ENCODE measurements at places on chromosomes 2 and 18. TPM values are rescaled to one million over a fixed set of nuclear protein-coding genes. Genes with fewer than 3 reads are reported as not detected.

GRCh38 chr2:114742245-114742644 is 299.8 kb downstream of the DPP10 start:
- DNase-seq: no peak

- DNase-seq: no peak
These were observed 639.1 kb upstream of the SLC39A10 start for GRCh38 chr2:195017890-195018289.

DNA sequence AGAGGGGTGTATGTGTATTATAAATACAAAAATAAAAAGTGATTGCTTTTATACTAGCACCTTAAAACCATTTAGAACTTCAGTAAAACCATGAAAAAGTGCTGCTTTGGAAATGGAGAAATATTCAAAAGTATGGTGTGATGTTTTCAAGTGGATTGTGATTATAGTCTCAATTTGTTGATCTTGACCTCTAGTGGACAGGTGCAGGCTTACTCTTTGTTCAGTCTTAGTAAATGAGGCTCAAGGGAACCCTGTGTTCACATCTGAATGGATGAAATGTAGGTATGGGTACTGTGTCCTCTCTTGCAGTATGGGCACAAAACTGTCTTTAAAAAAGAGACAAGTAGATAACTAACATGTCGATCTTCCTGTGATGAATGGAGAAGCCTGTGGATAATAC is 145.8 kb downstream of the MCFD2 start:
- DNase-seq: no peak

- DNase-seq: no peak
These were observed 5.2 kb upstream of the NOSTRIN start for GRCh38 chr2:168797286-168797655.

DNA sequence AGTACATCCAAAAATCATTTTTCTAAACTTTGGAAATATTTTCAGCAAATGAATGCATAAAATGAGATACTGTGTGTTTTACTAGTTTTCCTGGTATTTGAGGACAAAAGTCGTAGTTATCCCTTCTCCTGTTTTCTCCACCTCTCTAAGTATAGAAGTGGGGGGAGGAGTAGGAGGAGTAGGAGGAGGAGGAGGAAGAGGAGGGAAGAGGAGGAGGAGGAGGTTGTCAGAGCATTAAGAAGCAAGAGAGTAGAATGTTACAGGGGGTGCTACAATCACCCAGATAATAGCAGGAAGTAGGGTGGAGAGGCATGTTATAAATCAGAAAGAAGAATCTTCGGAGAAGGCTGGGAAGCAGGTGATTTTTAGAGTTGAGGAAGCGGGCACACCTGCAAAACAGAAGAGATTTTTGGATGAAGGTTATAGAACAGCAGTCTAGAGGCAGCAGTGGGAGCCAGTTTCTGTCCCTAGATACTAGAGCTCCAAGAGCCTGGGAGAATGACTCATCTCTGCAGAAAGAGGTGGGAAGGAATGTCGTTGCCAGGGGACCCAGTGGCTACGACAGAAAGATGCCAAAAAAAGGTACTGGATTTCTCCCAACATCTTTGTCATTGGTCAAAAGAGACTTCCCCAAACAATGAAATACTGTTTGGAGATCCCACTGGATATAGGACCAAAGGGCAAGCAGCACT is 44.2 kb upstream of the AQP4 start:
- DNase-seq: peak; percentile 8

DNA sequence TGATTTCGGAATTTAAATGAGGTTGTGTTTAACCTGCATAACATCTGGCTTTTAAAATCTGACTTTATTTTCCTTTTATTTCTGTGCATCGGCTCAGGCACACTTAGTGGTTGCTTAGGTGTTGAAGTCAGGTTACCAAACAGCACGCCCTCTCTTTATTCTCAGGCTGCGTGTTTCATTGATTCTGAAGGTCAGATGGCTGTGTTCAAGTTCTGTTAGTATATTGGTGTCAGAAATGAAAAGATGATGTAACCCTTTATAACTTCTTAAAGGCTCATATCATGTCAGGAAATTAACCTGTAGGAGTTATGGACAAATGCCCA is 246.5 kb downstream of the LDLRAD4 start:
- no peak for DNase-seq

DNA sequence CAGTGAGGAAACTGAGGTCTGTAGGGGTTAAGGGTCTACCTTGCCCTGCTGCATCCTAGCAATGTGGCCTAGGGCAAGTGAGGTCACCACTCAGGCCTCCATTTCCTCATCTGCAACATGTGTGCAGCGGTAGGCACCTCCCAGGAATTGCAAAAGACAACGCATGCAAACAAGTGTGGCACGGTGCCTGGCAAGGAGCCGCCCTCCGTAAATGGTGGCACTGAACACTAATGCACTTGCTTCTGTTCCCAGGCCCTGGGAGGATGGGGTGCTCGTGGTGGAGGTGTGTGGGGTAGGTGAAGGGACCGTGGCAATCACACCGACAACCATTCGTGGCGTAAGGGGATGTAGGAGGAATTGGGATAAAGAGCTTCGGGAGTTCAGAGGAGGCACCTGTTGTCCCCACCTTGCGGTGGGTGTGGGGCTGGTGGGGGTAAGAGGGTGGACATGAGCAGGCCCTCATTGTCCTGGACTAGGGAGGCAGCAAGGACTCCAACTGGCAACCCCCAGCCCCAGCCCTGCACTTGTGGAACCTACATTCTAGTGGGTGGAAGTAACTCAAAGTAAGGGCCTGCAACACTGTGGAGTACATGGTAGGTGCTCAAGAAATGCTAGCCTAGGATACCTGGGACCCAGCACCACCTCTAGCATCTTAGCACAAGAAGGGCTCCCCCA is 26.0 kb downstream of the ATOH8 start:
- no peak for DNase-seq

DNA sequence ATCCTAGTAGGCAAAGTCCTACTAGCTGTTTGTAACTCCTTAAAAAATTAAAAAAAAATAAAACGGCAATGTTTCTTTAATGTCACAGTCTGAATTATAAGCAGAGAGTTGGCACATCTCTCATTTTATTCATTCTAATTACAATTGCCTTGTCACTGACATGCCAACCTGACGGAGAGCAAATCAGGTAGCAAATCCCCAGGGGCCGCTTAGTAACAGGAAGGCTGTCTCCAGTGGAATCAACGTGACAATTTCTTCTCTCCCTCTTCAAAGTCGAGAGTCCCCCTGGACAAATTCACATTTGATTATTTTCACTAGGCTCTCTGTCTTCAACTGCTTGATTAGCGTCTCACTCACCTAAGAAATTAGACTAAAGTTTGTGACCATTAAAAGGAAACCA is 1598.9 kb upstream of the PIK3C3 start:
- DNase-seq: no peak

- no peak for DNase-seq
These were observed 4.0 kb upstream of the RMC1 start for GRCh38 chr18:23499291-23499781.

DNA sequence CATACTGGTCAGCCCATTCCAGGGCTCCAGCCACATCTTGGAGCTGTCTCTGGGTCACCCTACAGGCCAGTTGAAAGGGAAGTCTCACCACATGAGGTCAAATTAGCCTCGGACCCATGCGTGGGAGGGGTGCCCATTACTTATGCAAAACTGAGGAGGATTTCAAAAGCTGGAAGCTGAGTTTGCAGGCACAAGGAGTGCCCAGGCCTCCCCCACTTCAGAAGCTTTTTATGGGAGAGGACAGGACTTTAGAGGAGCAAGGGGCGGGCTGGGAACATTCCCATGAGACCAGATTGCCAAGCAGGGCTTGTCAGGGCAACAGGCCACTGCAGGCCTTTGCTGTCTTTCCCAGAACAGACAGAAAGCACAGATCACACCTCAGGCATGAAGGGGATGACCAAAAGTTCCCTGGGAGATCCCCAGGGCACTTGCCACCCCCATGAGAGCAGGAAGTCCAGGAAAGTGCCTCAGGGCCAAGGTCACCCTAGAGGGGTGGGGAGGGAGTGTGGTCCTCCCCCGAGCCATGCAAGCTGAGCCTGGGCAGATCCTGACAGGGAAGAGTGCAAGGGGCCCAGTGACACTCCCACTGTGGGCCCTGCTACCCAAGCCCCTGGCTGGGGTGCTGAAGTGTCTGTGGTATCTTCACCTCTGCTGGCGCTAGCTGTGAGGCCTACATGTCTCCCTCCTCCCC is 267.7 kb downstream of the BCL11A start:
- no peak for DNase-seq

DNA sequence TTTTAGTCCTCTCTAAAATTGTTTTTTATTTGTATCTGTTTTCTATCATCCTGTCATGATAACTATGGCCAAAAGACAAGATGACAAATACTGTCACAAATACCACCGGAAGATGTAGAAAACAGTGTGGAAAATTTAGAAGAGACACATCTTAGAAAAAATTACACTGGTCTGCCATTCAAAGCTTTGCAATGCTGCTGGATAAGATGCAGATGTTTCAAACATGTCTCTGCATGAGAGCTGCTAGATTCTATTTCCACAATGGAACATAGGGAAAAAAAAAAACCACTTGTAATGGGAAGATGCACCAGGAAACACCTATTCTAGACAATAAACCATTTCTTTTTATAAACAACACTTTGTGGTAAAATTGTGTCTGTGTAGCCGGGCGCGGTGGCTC is 5.8 kb upstream of the TAF1B start:
- no peak for DNase-seq

DNA sequence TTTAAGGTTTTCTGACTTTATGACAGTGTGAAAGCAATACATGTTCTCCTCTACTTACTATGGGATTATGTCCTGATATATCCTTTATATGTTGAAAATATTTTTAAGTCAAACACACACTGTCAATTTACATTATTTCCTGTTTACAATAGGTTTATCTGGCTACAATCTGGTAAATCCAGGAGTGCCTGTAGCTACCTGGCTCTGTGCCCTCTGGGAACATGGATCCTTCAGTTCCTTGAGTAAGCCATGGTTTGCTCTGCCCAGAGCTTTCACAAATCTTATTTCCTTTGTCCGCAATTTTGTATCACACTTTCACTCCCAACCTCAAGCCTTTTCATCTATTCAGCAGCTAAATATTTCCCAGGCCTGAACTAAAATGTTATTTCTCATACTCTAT is 1582.2 kb upstream of the NXPH2 start:
- no peak for DNase-seq

- DNase-seq: no peak
These were observed 768.9 kb upstream of the CDH7 start for GRCh38 chr18:64981915-64982314.

DNA sequence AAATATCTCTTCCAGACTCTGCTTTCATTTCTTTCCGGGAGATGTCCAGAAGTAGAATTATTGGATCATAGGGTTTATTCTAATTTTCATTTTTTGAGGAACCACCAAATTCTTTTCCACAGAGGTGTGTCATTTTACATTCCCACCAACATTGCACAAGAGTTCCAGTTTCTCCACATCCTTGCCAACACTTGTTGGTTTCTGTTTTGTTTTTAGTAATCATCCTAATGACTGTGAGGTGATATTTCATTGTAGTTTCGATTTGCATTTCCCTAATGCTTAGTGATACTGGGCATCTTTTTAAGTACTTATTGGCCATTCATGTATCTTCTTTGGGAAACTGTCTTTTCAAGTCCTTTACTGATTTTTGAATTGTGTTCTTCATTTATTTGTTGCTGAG is 513.1 kb downstream of the PARD3B start:
- no peak for DNase-seq

DNA sequence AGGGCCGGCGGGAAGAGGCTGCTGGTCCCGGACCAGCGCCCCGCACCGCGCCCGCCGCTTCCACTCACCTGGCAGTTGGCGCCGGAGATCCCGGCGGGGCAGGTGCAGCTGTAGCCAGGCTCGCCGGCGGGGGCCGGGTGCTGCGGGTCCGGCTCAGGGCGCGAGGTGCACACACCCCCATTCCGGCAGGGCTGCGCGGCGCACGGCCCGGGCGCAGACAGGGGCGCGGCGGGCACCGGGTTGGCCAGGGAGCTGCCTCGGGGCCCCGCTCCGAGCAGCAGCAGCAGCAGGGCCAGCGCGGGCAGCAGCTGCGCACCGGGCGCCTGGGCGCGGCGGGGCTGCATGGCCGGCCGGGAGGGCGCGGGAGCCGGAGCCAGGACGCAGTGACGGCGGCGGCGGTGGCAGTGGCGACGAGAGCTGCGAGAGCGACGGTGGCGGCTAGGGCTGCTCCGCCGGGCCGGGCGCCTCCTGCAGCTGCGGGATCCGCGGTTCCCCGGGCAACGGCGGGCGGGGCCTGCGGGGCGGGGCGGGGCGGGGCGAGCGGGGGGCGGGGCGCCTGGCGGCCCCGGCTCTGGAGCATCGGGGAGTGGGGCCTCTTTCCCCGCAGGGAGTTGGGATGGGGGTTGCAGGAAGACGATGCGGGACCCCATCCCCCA is at the start of gene DNER:
Gene DNER, minus strand, starts transcription at position 476 of the 656 bp plus-strand sequence. Its CDS starts 132 bp downstream, at position 344.
- DNase-seq: peak; percentile 76

GRCh38 chr2:96523659-96524481 is 12.7 kb upstream of the ARID5A start:
- no peak for DNase-seq

DNA sequence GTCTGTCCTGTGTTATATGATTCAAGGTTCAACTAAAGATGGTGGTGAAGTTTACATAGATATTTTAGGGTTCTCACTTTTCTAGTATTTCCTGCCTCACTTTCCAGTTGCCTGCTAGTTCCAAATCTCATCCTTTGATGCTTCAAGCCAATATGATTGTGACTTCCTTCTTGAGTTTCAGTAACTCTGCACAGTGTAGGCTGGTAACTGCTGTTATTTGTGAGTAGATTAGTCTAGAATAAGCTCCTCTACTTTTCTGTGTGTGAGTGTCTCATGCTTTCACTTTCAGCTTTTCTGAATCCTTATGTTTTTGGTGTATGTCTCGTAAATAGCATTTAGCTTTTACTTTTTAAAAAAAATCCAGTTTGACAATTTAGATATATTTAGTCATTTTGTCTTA is 42.6 kb downstream of the GALNT1 start:
- DNase-seq: no peak

GRCh38 chr2:25056098-25056821 is 14.4 kb downstream of the EFR3B start:
- DNase-seq: peak; percentile 65

Gene TBR1
- total RNA-seq: not detected

Gene C2orf15
- total RNA-seq: not detected

Gene IL18RAP
- total RNA-seq: not detected

Gene AKAIN1
- total RNA-seq: not detected

Gene IGFBP5
- total RNA-seq: not detected

Gene KCNIP3
- not detected for total RNA-seq

Gene DYNC2LI1
- total RNA-seq: 27.8 TPM

Gene TMEM198
- 11.1 TPM for total RNA-seq

Gene LRP2
- not detected for total RNA-seq

Gene TNFAIP6
- not detected for total RNA-seq

All from G401 (cell line).